ENCODE measurements at places on chromosomes 12 and 14.

DNA sequence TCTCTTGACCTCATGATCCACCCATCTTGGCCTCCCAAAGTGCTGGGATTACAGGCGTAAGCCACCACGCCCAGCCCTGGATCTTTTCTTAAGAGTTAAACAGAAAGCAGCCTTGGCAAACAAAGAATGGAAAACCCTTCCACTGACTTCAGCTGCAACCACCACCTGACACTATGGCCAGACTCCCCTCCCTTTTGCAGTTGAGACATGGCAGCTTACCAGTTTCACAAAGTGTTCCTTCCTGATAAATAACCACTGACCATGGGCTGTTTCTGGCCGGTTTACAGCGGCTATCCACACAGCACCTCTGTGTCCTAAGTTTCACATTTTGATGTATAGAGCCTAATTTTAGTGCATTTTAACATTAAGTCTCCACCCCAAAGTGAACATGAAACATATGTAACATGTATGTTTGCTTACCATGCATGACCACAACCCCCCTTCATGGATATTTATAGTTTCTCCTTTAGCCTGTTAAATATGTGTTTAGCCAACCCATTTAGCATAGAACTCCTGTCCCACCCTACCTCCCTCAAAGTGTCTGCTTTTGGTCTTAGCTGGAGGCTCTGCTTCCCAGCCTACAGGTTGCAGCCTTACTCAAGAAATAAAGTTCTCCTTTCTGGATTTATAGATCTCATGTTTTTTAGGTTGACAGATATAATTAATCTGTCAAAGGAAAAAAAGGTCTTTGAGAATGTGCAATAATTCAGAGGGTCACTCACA lies 32.7 kb upstream of the RAB21 start:
- DNase-seq, result peak; percentile 24

GRCh38 chr12:115468087-115468510 lies 784.1 kb upstream of the TBX3 start:
- no peak for DNase-seq

GRCh38 chr12:132033627-132034026 lies 83.9 kb downstream of the EP400 start:
- DNase-seq, result no peak

GRCh38 chr12:15435597-15435996 lies 113.3 kb downstream of the PTPRO start:
- no peak for DNase-seq

DNA sequence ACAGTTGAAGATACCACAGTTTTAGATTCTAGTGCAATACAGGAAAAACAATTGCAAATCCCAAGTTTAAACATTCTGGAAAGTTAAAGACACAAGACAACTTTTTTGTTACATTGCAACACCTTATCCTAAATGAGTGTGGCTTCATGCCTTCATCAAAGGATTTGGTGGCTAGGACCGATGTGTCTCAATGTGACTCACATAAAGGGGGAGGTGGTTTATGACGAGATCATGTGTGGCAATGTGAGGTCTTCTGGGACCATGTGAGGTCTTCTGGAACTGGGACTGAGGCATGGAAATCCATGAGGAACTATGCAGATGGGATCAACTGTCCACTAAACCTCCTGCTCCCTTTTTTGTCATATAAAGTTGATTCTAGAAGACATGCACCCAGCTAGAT lies 166.2 kb downstream of the PAX9 start:
- no peak for DNase-seq

DNA sequence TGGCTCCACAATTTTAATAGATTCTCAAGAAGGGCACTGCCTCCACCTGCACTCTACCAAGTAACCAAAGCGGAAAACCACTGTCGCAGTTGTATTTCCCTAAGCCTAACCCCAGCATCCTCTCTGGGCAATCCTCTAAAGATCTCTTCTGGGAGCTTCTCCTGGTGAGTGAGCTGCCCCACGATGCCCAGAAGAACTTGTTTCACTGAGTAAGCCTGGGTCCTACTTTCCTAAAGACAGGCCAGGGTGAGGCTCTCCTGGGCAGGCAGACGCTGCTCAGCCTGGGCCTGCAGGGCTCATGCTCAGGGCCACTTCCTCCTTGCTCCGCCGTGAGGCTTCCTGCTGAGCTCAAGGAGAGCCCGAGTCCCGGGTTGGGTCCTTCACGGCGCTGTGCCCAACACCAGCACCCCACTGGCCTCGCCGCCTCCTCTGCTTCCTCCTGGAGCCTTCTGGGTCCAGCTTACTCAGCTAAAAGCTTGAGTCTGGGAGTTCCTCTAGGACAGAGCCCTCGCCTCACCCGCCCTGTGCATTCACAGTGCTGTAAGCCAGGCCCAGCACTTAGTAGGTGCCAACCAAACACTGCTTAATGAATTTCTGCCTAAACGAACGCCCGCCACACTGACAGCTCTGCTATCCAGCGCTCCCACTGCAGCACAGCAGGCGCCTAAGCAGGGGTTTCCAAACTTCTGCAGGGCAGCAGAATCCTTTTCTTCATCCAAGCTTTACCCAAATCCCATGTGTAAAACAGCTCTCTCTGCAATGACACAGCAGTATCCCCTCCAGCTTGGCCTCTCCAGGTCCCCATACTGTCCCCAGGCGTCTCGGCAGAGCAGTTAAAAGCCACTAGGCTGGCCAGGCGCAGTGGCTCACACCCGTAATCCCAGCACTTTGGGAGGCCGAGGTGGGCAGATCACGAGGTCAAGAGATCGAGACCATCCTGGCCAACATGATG lies 5.7 kb downstream of the RAB35 start:
- peak; percentile 88 for DNase-seq

DNA sequence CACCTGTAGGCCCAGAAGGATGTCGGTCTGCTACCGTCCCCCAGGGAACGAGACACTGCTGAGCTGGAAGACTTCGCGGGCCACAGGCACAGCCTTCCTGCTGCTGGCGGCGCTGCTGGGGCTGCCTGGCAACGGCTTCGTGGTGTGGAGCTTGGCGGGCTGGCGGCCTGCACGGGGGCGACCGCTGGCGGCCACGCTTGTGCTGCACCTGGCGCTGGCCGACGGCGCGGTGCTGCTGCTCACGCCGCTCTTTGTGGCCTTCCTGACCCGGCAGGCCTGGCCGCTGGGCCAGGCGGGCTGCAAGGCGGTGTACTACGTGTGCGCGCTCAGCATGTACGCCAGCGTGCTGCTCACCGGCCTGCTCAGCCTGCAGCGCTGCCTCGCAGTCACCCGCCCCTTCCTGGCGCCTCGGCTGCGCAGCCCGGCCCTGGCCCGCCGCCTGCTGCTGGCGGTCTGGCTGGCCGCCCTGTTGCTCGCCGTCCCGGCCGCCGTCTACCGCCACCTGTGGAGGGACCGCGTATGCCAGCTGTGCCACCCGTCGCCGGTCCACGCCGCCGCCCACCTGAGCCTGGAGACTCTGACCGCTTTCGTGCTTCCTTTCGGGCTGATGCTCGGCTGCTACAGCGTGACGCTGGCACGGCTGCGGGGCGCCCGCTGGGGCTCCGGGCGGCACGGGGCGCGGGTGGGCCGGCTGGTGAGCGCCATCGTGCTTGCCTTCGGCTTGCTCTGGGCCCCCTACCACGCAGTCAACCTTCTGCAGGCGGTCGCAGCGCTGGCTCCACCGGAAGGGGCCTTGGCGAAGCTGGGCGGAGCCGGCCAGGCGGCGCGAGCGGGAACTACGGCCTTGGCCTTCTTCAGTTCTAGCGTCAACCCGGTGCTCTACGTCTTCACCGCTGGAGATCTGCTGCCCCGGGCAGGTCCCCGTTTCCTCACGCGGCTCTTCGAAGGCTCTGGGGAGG lies at the start of gene LTB4R:
LTB4R (plus strand) TSS at position 857 of the 959 bp plus-strand sequence. CDS start 4,150 bp downstream, outside the sequence.
- DNase-seq, result peak; percentile 83

DNA sequence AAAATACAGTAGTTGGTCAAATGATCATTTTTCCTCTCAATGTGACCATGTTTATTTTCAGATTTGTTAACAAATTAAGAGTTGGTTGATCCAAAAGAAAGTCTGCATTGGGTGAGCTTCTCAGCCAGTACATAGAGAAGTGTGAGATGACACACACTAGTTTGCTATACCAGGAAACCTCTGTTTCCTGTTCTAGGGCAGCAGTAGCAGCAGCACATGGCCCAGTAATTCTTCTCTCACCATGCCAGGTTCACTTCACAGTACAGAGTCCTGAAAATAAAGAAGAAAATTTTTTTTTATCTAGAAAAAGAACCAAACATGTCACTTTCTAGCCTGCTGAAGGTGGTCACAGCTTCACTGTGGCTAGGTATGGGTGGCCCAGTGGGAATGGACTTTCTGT lies 250.2 kb upstream of the OR4E1 start:
- no peak for DNase-seq

DNA sequence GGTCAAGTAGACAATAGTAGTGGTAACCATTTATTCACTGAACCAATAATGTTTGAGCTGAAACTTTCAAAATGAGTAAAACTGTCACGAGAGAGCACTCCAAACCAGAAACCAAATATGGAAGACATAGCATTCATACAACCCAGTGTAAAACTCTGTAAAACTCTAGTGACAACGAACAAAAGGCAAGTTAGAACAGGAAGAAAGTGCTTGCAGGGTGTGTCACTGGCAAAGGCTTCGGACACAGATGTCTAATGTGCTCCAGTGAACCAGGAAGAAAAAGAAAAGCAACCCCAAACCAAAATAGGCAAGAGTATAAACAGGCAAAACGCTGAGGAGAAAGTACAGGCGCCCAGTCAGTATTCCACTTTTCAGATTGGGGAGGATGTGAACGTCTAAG lies 79.3 kb upstream of the FZD10 start:
- no peak for DNase-seq

- no peak for DNase-seq
Measured at GRCh38 chr12:22882559-22882958, 257.6 kb downstream of the ETNK1 start.

DNA sequence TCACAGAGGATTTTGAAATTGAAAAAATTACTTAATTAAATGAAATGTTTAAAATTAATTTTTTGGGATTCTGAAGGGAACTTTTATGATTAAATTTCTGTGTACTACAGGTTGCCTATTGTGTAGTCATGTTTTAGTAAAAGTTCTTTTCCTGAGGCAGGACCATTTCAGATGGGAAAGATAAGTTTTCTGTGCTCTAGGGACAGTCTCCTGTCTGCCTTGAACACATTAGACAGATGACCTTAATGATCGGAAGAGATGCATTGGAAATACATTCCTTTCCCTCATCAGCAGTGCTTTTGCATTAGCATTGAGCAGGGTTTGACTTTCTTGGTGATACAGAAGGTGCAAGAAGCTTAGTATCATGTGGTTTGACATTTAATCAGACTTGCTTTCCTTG lies 28.1 kb downstream of the CRADD start:
- no peak for DNase-seq

GRCh38 chr12:56763753-56764657 lies 881 bp downstream of the HSD17B6 start:
- DNase-seq, result no peak

- DNase-seq, result no peak
Measured at GRCh38 chr12:129413295-129413694, 490.5 kb downstream of the TMEM132D start.

- DNase-seq, result no peak
Measured at GRCh38 chr12:52521568-52522266, 1.5 kb upstream of the KRT5 start.

DNA sequence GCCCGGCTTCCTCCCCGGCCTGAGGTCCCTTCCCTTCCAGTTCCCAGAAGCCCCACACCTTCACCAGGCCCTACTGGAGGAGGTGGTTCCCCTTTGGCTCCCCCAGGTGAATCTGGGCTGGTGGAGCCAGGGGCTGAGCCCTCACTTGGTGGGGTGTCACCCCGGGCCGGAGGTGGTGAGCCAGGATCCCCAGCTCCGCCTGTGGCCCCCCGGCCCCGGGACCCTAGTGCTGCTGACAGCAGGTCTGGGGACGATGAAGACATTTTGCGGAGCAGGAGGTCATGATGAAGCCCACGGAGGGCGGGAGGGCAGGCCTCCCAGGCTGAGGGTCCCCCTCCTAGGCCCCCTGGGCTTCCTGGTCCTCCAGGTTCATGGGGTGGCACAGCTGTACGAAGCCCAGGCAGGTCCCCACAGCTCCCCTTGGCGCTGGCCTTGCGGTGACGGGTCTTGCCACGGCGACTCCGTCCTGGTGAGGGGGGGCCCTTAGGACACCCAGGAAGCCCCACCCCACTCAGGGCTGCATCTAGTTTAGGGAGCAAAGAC lies 16.6 kb downstream of the MAP3K12 start:
- no peak for DNase-seq
